Kidney tubule cell (primary cell): ENCODE measurements at places on chromosomes 12 and 14.

DNA sequence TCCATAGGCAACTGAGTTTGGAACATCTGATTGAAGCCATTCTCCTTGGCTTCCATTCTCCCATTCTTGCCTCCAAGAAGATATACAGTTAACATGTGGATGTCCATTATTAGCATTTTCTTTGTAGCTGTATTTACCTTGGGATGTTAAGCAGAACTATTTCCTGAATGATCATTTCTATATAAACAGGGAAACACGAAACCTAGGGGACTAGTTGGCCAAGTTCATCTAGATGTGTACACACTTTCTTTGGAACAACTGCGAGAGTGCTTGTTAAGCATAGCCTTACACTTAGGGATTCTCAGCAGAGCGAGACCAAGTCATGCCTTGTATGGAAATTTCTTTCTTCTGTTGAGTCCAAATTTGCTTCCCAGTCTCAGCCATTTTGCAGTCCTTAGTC is 42.1 kb downstream of the DRAM1 start:
- DNase-seq: no peak

- peak; percentile 26 for DNase-seq
Measured at GRCh38 chr12:62604871-62605270, 138.2 kb downstream of the MON2 start.

DNA sequence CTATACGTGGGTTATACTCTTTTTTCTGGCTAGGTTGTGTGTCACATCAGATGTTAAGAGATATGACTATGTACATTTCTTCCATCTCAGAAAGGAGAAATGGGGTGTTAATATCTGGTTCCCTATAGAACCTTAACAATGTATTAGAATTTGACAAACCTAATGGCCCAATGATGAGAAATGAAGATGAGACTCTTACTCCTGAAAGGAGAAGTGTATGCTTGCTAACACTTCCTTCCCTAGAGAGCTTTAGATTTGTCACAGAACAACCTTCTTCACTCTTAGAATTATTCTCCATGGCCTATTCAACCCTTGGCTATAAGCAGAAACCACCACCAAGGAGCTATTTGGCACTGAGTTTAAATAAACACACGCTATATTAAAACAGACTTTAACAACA is 839.6 kb downstream of the GALC start:
- no peak for DNase-seq

DNA sequence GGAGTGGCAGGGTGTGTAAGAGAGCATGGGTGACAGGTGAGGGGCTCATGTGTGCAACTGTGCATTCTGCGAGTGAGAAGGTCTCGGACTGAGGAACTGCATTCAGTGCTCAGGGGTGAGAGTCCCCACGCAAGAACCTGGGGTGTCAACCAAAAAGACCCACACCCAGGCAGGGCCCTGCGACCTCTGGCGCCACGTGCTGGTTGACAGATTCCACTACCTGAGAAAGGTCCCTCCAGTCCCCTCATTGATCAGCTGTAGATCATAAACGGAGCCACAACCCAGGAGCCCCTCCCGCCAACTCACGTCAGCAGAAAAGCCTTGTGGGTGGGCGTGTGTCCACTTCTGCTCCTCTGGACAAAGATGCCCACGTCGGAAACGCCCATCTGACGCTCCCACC is 98.7 kb downstream of the ASCL4 start:
- DNase-seq: no peak

DNA sequence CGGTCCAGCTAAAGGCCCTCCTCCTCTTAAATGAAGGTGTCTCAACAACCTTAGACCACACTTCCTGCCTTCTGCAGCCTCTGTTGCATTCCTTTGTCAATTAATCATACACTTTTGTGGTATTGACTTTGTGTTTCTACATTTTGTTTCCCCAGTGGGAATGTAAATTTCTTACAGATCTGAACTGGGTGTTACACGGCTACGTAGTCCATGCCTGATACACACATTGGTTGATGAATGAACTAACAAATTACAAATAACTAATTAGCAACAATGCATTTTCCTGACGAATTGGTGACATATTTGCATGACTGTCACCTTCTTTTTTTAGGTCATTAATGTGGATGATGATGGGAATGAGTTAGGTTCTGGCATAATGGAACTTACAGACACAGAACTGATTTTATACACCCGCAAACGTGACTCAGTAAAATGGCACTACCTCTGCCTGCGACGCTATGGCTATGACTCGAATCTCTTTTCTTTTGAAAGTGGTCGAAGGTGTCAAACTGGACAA is 15.2 kb upstream of the CCT2 start:
- peak; percentile 39 for DNase-seq

GRCh38 chr12:117228239-117228638 is 38.0 kb upstream of the FBXO21 start:
- DNase-seq: peak; percentile 10

GRCh38 chr14:43803076-43803689 is 703.9 kb downstream of the FSCB start:
- no peak for DNase-seq

DNA sequence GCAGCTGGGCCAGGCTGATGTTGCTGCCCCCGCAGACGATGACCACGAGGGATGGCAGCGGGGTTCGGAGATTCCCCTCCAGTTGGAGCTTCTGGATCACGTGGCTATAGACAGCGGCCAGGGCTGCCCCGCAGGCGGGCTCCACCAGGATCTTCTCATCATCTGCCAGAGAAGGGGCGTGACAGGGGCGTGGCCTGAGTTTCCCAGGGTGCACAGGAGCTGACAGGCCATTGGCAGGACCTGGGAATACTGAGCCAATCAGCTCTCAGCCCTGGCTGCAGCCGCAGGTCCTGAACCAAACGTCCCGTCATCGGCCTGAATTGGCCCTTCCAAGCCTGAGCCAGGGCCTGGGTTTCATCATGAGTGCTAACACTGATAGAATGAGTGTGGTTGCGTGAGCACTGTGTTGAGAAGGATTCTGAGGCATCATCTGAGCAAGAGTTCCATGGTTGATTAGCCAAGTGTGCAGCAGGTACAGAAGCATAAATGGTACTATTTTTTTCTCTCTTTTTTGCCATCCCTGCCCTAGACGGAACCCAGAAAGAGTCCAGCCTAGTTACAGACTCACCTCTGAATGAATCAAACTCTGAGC is 10.6 kb downstream of the SDS start:
- peak; percentile 77 for DNase-seq

- DNase-seq: no peak
Measured at GRCh38 chr12:9244894-9245293, 36.7 kb upstream of the PZP start.

DNA sequence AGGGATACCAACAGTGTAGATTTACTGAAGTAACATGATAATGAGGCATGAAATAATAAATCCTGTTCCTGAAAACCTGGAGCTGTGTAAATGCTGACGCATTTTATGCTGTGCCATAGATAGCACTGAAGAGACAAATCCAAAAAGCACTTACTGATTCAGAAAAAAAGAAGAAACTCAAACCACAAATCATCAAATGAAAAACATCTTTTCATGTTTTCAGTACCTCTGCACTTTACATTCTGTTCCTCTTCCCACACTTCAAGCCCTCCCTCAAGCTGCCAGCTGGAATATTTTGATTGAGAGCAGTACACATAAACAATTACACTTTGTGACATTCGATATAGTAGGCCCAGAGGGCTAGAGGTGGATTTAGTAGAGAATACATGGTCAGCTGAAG is 362.3 kb downstream of the NAV3 start:
- DNase-seq: no peak

GRCh38 chr12:11348439-11348838 is 38.2 kb upstream of the PRB4 start:
- DNase-seq: no peak

GRCh38 chr14:68712703-68713370 is 80.0 kb downstream of the ZFP36L1 start:
- DNase-seq: no peak

- peak; percentile 80 for DNase-seq
Measured at GRCh38 chr12:121443193-121443870, 43.4 kb downstream of the RNF34 start.

GRCh38 chr12:97398704-97399103 is 63.9 kb upstream of the RMST start:
- no peak for DNase-seq

GRCh38 chr12:107091989-107092641 is 1.2 kb downstream of the CRY1 start:
- DNase-seq: peak; percentile 97

- peak; percentile 40 for DNase-seq
Measured at GRCh38 chr12:75650595-75651341, 139.4 kb upstream of the KRR1 start.

- no peak for DNase-seq
Measured at GRCh38 chr12:121831571-121832245, 27.0 kb downstream of the HPD start.

DNA sequence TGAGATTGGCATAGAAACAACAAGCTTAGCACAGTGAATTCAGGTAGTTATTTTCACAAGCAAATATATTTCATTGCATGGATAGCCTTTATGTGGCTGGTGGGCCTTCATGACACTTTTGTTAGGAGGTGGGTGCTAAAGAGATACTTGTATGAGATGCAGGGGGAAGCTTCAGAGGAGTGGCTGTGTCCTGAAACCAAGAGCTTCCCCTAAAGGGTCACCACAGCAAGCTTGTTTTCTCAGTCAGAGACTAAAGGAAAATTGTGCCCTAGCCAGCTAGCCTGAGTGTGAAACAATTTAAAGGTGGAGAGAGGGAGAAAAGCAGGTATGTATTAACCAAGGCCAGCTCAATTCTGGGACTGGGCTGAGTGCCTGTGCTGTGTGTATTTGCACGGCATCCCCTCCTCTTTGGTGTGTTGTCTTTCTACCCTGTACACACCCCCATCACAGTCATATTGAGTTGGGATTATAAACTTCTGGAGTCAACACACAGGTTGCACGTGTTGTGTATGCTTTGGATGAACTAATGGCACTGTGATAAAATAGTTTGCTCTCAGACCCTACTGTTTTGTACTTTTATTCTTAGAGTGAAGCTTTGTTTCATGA is 79.2 kb downstream of the RASSF8 start:
- no peak for DNase-seq

- no peak for DNase-seq
Measured at GRCh38 chr14:35342489-35343010, 50.4 kb downstream of the PSMA6 start.

GRCh38 chr12:79055926-79056674 is 191.5 kb downstream of the SYT1 start:
- peak; percentile 30 for DNase-seq

DNA sequence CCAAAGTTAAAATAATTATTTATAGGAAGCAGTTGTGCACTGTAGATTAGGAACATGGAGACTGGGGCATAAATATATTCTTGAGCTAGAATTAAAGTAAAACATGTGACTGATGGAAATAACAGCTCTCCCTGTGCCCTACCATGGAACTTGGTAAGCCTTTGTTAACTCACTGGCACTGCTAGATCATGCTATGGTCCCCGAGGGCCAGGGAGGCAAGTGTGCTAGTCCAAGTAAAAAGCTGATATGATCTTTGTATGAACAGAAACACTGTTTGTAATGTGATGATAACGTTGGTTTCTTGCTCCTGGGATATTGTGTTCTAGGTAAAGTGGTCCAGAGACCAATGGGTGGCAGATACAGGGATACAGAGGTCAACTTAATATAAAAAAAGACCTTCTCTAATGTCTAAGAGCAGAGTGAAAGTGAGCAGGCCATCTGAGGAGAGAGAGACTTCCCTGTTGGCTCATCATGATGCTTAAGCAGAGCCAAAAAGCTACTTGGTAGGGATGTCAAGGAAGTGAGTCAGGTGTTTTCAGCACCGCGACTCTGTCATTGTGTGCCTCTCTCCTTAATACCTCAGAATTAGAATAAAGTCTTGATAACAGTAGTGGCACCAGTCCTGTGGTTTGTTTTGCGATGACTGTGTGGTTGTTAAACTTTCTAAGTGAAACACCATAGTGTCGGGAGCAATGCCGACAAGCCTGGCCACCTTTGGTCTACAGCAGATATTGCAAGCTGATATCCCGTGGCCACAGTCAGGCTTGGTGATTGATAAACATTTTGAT is 27.6 kb downstream of the BICD1 start:
- DNase-seq: peak; percentile 88

- no peak for DNase-seq
Measured at GRCh38 chr14:67440513-67440912, 28.5 kb upstream of the PLEK2 start.

- DNase-seq: no peak
Measured at GRCh38 chr14:23284654-23285529, 1.0 kb downstream of the HOMEZ start.

DNA sequence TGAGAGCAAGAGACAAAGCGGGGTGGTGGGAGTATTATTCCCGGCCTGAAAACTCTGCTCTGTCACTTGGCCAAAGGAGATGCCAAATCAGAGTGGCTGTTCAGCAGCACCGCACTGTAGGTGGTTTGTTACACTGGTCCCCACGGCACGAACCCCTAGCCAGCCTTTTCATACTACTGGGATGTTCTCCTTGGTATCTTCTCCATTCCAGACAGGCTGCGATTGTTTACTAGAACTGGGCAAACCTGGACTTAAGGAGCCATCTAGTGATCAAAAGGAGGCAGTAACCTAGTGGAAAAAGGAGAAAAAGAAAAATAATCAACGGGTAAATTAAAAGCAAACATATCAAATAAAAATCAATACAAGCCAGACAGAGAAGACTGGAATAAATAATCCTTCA is 58.9 kb upstream of the TMTC2 start:
- DNase-seq: peak; percentile 54

GRCh38 chr12:119319638-119320037 is 14.9 kb upstream of the CCDC60 start:
- no peak for DNase-seq

DNA sequence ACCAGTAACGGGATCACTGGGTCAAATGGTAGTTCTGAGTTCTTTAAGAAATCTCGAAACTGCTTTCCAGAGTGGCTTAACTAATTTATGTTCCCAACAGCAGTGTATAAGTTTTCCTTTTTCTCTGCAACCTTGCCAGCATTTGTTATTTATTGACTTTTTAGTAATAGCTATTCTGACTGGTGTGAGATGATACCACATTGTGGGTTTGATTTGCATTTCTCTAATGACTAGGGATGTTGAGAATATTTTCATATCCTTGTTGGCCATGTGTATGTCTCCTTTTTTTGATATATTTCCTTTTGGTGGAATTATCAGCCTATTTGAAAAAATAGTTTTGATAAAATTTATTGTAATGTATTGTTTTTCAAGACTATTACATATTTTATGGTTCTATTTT is 701.2 kb upstream of the FBXO33 start:
- peak; percentile 42 for DNase-seq

DNA sequence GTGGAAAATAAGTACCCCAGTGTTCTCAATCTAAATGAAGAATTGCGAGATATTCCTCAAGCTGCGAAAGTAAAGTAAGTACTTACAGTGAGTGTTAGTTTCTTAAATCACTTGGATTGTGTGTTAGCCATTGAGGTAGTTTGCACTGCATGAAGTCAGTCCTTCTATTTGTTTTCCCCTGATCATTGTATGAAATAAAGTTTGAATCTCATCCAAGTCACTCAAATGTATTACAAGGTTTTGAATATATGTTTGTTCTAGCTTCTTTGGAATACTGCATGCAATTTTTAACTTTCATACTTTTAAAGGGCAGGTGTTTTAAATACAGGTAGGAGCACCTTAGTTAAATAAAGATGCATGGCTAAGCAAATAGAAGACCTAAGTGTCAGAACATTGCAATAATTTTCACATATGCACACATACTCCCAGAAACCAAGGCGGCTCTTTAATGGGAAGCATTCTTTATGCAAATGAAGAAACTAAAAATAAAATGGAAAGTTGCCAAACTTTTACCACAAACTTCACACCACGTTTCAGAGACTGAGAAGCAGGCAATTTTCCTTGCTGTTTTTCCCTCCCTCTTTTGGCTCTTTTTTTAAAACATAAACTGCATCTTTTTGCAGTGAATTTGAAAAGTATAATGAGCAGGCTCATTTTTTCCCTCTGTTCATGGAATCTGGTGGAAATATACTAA is 105.6 kb downstream of the GPR135 start:
- DNase-seq: no peak
